Stimulated activated CD4-positive, alpha-beta T cell treated with anti-CD3 and anti-CD28 coated beads, Interleukin-2, amount 100 ng/mL, for 24 hours (primary cell): ENCODE measurements at places on chromosomes 16 and 17.

- peak; percentile 44 for DNase-seq
Measured at GRCh38 chr16:50627419-50627818, 53.7 kb downstream of the SNX20 start.

DNA sequence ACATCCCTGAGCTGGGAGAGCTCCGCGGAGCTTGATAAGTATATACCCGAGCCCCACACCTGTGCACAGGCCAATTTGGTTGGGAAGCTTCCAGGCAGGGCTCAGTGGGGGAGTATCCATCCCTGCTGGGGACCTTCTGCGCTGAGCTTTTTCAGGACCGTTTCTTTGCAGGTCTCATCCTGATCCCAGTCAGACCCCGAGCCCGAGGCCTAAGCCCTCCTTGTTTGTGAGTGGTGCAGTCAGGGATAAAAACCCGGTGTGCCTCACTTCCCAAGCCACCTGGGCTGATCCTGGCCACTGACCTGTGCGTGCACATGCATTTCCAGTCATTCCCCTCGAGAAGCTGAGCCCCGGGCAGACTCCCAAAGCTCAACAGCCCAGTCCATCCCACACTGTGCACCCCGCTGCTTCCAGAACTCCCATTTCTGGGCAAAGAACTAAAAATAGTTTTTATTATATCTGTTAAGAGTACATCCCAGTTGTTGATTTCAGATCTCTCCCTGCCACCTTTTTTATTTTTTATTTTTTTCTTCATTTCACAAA is 27.3 kb upstream of the NAT9 start:
- no peak for DNase-seq

DNA sequence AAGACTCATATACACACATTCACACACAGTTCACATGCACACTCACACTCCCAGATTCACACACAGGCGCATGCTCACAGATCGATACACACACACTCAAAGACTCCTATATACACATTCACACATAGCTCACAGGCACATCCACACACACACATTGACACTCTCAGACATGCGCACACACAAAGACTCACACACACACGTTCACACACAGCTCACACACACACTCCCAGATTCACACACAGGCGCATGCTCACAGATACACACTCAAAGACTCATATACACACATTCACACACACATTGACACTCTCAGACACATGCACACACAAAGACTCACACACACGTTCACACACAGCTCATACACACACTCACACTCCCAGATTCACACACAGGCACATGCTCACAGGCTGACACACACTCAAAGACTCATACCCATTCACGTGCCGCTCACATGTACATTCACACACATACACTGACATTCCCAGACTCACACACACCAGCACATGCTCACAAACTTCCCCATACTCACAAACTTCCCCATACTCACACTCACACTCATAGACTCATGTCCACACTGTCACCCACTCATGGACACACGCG is 25.6 kb upstream of the KRT17 start:
- no peak for DNase-seq

DNA sequence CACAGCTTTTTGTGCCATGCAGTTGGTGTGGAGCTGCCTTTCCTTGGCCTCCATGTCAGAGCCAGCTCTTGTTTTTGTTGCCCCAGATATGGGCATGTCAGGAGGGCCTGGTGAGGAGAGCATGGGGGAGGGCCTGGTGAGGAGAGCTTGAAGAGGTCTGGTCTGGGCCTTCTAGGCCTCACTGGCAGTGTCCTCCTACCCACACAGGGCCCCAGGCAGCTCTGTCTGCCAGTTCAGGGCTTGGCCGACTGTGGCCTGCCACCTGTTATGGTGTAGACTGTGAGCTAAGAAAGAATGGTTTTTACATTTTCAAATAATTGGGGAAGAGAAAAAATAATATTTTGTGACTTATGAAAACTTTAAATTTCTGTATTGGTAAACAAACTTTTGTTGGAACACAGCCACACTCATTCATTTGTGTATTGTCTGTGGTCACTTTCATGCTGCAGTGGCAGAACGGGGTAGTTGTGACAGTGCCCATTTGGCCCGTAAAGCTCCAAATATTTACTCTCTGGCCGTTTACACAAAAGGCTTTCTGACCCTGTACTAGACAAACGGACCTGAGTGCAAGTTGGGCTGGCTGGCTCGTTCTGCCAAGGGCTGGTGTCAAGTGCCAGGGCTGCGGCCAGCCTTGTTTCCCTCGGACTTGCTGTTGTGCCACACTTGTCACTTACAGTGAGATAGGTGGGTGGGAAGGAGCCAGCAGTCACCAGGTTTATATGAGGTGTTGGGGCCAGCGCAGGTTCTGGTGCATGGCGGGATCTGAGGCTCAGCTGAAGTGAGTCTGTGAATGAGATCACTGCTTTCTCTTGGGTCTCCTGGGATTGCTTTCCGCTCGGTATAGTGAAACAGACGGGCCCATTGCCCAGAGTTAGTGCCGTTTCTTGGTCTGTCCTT is 18.2 kb downstream of the PGS1 start:
- DNase-seq: no peak

DNA sequence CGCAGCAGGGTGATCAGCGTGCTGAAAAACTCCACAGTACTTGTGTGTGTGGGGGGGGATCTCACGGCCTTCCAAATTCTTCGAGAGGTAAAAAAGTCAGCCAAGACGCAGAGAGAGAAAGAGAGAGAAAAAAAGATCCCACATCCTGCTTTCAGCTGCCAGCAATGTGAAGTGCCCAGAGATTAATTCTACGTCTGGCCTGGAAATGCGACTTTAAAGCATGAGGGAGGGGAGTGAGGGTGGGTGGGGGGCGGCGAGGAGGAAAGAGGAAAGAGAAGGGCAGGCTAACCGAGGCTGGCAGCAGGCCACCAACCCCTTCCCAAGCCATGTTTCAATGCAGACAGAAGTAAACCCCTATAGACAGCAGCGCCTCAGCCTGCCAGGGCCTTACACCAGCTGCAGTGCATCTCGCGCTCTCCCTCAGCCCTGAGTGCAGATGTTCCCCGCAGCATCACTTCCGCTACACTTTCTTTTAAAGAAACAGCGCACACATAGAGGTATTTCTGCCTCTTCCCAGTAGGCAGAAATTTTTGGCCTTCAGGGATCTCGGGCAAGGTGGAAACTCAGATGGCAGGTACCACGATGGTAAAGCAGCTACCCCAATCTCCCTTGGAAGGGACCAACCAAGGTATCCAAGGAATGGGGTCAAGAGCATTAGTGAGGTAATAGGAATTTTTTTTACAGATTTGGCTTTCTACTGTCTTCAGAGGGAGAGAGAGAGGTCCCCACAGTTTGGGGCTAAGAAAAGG is 87.8 kb downstream of the SMG6 start:
- peak; percentile 70 for DNase-seq

DNA sequence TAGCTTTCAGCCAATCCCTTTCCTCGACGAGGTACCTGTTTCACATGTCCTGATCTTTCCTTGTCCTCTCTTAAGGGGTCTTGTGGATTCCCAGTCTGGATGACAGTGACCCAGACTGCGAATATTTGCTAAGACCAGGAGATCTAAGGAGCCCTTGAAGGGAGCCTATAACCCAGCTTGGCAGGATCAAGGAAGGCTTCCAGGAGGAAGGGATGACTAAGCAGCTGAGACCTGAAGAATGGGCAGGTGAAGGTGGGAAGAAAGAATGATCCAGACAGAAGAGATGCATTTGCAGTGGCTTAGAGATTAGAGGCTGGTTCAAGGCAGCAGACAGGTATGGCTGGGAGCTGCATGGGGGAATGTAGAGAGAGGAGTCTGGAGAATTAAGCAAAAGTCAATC is 1.9 kb upstream of the PDK2 start:
- no peak for DNase-seq

DNA sequence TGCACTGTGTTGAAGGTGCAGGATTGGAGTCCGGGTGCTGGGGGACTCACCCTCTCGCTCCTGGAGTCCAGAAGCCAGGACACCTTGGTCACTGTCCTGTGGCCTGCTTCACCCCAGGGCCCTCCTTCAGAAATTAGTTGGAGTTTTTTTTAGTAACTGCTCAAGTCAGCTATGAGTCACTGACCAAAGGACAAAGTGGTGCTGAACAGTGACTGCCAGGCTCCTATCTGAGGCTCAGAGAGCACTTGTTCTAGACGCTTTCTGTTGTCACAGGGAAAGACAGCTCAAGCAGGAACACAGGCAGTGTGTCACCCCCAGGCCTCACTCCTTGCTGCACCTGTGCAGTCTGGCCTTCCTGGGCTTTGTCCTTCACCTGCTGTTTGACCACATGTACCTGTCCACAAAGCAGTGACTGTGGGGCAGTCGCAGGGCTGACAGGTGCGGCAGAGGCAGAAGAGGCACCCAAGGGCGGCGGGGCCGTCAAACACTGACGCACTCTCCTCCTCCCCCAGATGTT is 4.1 kb upstream of the FAAP100 start:
- no peak for DNase-seq

- no peak for DNase-seq
Measured at GRCh38 chr17:78206298-78206697, 7.8 kb upstream of the BIRC5 start.

DNA sequence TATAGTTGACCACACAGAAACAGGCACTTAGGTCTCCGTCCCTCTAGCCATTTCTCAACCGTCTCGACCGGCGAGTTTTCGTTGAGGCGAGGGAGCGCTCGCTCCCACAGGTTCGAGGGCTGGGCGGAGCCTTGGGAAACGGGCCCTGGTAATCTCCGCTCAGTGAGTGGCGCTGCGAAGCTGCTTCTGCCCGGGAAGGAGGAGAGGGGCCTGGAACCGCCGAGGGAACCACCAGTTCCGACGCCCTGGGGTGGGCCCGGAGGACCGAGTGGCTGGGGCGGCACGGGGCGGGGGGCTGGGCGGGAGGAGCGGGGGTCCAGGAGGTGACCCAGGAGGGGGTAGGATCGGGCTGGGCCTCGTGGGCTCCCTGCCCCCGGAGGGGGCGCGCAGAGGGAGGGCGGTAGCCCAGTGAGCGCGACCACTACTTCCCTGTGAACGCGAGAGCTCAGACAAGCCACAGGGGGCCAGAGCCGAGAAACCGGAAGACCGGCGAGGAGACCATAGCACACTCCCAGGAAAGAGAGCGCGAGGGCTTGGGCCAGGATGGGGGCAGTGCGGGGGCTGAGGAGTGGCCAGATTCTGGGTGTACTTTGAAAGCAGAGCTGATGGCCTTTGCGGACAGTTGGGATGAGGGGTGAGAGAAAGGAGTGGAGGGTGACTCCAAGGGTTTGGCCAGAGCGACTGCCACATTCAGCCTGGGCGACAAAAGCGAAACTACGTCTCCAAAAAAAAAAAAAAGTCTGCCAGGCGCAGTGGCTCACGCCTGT is 29.9 kb upstream of the ARL4D start:
- DNase-seq: peak; percentile 69

GRCh38 chr16:30920891-30921290 is 2.5 kb upstream of the FBXL19 start:
- DNase-seq: no peak

- no peak for DNase-seq
Measured at GRCh38 chr17:4510618-4510941, 11.9 kb downstream of the SPNS2 start.

DNA sequence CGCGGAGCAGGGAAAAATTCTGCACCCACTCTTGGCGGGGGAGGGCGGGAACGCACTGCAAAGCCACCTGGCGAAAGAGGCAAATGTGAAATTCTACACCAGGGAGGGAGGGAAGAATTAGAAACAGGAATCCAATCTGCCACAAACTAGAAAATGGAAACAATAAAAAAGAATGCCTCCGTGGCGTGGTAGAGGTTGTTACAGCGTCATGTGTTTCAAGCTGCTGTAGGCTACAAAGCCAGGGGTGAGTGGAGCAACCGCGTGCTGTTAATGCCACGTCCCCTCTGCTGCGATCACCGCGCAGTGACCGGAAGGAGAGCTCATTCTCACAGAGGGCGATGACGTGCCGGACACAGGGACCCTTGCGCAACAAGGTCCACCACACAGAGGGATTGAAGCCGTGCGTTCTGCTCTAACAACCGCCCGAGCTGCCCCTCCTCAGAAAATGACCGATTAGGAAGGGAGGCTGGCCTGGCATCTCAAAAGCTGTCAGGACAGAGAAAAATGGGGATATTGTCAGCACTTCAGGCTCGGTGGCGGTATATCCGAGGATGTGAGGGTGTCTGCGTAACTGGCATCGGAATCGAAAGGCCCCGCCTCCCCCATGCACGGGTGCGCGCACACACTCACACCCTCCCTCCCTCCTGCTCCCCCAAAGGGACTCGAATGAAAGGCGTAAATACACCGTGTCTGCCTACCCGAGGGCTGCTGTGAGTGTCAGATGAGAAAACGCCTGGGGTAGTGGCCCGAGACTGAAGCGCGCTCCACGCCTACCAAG is 70.8 kb upstream of the TNRC6C start:
- peak; percentile 69 for DNase-seq

DNA sequence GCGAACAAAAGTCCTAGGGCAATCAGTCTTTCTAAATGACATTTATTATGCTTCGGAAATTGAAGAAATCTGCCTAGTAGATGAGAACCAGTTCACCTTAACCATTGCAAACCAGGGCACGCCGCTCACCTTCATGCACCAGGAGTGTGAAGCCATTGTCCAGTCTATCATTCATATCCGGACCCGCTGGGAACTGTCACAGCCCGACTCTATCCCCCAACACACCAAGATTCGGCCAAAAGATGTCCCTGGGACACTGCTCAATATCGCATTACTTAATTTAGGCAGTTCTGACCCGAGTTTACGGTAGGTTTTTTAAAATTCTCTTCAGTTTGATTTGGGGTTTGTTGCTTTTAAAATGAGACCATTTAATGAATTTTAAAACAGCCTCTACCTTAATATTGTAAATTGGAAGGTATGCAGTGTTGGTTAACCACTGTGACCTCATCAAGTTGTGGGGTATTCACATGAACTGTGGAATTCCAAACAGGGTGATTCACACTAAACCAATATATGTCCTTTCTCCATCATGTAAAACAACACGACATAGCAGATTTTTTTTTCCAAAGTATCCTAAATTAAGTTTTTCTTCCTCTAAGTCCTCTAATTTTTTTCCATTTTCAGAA is 6.2 kb upstream of the EVI2A start:
- no peak for DNase-seq
